ENCODE measurements at places on chromosomes 12 and 14. TPM values are rescaled to one million over a fixed set of nuclear protein-coding genes. Genes with fewer than 3 reads are reported as not detected.
A peak's percentile ranks its signal among the peaks of the same experiment; 100 is the strongest.

Gene PSMB5
- 68.3 TPM for total RNA-seq

DNA sequence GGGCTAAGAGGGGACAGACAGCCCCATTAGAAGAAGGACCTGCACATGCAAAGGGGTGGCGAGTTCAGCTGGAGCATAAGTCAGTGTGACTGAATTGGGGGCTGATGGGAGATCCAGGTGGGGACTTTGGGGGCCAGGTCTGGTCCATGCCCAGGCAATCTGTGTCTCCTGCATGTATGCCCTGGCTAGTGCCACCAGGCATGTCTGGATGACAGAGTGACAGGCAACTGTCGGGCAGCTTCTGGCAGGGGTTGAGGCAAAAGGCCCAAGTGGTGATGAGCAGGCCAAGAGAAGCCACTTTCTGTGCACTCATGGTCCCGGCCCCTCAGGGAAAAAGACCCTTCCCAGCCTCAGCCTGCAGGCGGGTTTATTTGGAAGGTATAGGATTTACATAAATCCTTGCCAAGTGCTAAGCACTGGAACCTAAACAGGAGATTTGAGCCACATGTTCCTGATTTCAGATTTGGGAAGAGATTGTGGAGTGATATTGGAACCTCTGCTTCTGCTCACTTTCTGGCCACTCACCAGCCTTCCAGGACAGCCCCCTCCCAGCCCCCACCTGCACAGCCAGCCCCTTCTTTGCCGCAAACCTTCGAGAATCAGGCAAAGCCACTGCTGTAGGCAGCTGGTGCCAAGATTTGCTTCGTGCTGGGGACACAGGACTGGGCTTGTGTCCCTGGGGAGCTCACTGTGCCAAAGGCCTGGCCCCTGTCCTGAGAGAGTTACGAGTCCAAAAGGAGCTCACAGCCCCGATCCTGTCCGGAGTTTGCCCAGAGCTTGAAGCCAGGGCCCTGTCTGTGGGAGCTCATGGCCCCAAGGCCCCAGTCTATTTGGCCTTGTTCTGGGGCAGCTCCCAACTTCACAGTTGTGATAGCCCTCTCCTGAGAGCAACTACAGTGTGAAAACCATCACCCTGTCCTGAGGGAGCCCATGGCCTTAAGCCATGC is 232.5 kb upstream of the RTL1 start:
- no peaks in the 10 kb centered on the region for H3K36me3 ChIP-seq
- H3K27me3 ChIP-seq = no peaks in the 10 kb centered on the region
- no peak overlapping the region for H3K27ac ChIP-seq
- no peaks in the 10 kb centered on the region for H3K4me1 ChIP-seq

Gene UNC79
- total RNA-seq = not detected

- no peak for DNase-seq
- no peaks in the 10 kb centered on the region for H3K4me1 ChIP-seq
- no peaks in the 10 kb centered on the region for H3K36me3 ChIP-seq
- no peak overlapping the region for H3K27ac ChIP-seq
- H3K4me3 ChIP-seq = no peak overlapping the region
- H3K27me3 ChIP-seq = peaks cover 3% of the 10 kb centered on the region
These were observed 41.1 kb downstream of the GLRX5 start for GRCh38 chr14:95575840-95576473.

Gene PTPRO
- total RNA-seq = 7.9 TPM

- no peaks in the 10 kb centered on the region for H3K36me3 ChIP-seq
- H3K27me3 ChIP-seq = no peaks in the 10 kb centered on the region
- no peak overlapping the region for H3K27ac ChIP-seq
- no peak overlapping the region for H3K4me3 ChIP-seq
- no peak for DNase-seq
- peaks cover 20% of the 10 kb centered on the region for H3K4me1 ChIP-seq
These were observed 2.7 kb upstream of the PACS2 start for GRCh38 chr14:105311838-105312237.

- H3K4me1 ChIP-seq = no peaks in the 10 kb centered on the region
- H3K27me3 ChIP-seq = no peaks in the 10 kb centered on the region
- DNase-seq = no peak
- H3K36me3 ChIP-seq = no peaks in the 10 kb centered on the region
- H3K27ac ChIP-seq = no peak overlapping the region
- H3K4me3 ChIP-seq = no peak overlapping the region
These were observed 98.0 kb downstream of the GCH1 start for GRCh38 chr14:54804538-54805041.

- H3K27ac ChIP-seq = no peak overlapping the region
- no peaks in the 10 kb centered on the region for H3K27me3 ChIP-seq
- no peak overlapping the region for H3K4me3 ChIP-seq
- no peaks in the 10 kb centered on the region for H3K4me1 ChIP-seq
- no peak for DNase-seq
These were observed 9.9 kb downstream of the TUNAR start for GRCh38 chr14:95886366-95887056.

Gene NYNRIN
- total RNA-seq = 9.1 TPM

Gene GUCY2C
- 69.4 TPM for total RNA-seq

Gene PPP2R5E
- total RNA-seq = 29.9 TPM

- H3K27ac ChIP-seq = peak overlapping the region; percentile 21
- peaks cover 6% of the 10 kb centered on the region for H3K4me1 ChIP-seq
- DNase-seq = no peak
- no peaks in the 10 kb centered on the region for H3K36me3 ChIP-seq
- peaks cover 78% of the 10 kb centered on the region for H3K27me3 ChIP-seq
These were observed 68.4 kb downstream of the ANO6 start for GRCh38 chr12:45284096-45284901.

Gene ESPL1
- 31.8 TPM for total RNA-seq

- no peaks in the 10 kb centered on the region for H3K36me3 ChIP-seq
- H3K27me3 ChIP-seq = no peaks in the 10 kb centered on the region
- H3K27ac ChIP-seq = no peak overlapping the region
- no peak overlapping the region for H3K4me3 ChIP-seq
- peak; percentile 37 for DNase-seq
These were observed 114.8 kb upstream of the FUT8 start for GRCh38 chr14:65297744-65298143.

Gene IFNG
- not detected for total RNA-seq

- peaks cover 5% of the 10 kb centered on the region for H3K27me3 ChIP-seq
- H3K4me3 ChIP-seq = peak within 1 kb of the TSS; percentile 79
- peak within 1 kb of the TSS; percentile 72 for H3K27ac ChIP-seq
These were observed at the start of gene BCL7A for GRCh38 chr12:122021822-122022392. BCL7A (plus strand) TSS chr12:122021884; CDS start chr12:122022092, 208 bp downstream.

DNA sequence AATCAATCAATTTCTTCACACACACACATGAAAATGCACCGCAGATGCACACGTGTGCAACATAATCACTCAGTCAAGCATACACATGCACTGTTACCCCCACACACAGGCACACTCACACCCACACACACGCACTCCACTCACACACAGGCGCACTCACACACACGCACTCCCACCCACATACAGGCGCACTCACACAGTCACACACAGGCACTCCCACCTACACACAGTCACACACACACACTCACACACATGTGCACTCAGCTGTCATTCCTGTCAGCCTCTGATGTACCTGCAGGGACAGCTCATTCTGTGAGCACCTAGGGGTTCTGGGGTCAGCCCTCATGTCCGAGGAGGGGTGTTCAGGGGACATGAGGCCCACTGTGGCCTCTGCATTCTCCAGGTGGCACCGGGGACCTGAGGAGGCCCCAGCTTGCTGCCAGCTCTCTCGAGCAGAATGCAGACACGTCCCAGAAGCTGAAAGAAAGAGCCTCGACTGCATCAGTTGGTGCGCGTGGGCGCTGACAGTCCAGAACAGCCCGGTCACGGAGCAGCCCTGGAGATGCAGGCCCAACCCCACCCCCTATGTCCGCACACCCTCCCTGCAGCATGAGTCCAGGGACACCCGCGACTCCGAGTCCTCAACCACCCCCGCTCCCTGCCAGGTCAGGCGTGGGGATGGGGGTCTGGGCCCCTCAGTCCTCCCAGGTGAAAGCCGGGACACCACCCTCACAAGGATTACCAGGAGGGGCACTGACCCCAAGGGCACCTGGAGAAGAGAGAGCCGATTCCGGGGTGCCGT is 69.3 kb downstream of the NOC4L start:
- H3K27ac ChIP-seq = no peak overlapping the region
- no peaks in the 10 kb centered on the region for H3K36me3 ChIP-seq

GRCh38 chr12:5403411-5403810 is 28.5 kb upstream of the NTF3 start:
- H3K4me1 ChIP-seq = no peaks in the 10 kb centered on the region
- no peaks in the 10 kb centered on the region for H3K27me3 ChIP-seq
- H3K27ac ChIP-seq = no peak overlapping the region
- no peaks in the 10 kb centered on the region for H3K36me3 ChIP-seq

DNA sequence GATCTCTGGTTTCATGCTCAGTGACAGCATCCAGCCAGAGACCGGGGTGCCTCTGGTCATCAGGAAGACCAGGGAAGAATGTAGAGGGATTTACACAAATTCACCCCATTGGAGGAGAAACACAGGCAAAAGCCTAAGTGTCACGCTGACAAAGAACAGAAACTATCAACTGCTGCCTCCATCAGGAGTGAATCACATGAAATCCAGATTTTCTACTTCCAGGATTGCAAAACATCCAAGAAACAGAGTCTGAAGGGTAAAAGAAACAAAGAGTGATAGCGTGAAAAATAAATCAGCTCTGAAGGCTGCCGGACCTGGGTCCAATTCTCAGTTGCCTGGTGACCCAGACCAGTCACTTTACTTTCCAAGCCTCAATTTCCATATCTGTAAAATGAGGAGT is 136.1 kb upstream of the MAP1LC3B2 start:
- no peak overlapping the region for H3K27ac ChIP-seq

DNA sequence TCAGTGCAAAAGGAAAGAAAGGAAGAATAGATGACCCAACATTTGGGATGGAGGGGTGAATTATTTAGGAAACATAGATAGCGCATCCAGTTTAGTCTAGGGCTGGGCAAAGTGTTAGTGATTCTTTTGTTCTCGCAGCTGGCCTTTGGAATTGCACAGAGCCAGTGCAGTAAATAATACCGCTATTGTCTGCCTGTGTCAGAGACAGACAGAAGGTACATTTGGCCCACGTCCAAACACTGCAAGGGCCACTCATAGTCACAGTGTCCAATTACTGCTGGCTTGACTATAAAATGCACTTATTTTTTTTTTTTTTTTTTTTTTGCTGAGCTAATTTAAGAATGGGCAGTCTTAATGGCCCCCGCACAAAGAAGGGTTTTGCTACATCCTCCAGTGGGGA is 638.6 kb downstream of the BCL11B start:
- no peaks in the 10 kb centered on the region for H3K36me3 ChIP-seq
- H3K4me1 ChIP-seq = no peaks in the 10 kb centered on the region
- H3K27ac ChIP-seq = no peak overlapping the region
- peak; percentile 8 for DNase-seq

DNA sequence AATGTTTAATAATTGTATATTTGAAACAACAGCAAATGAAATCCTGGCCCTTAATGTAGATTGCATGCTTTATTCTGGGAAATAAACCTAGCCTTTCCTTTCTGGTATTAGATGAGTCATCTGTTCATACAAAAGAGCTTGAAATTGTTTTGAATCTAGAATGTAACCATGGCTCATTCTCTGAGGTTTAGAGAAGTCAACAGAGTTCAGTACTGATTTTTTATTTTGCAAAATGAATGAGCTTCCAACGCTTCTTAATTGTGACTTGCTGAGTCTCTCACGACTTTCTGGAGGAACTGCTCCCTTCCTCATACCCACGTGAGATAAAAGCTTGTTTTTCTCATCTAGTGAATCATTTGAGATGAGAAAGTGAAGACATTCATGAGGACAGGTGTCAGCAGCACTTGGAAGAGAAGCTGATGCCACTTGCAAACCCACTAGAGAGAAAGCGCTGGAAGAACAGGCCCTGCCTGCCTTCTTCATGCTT is 509.6 kb downstream of the VRK1 start:
- DNase-seq = no peak
- no peaks in the 10 kb centered on the region for H3K27me3 ChIP-seq
- H3K4me1 ChIP-seq = no peaks in the 10 kb centered on the region

Gene PRDM4
- 42.9 TPM for total RNA-seq

DNA sequence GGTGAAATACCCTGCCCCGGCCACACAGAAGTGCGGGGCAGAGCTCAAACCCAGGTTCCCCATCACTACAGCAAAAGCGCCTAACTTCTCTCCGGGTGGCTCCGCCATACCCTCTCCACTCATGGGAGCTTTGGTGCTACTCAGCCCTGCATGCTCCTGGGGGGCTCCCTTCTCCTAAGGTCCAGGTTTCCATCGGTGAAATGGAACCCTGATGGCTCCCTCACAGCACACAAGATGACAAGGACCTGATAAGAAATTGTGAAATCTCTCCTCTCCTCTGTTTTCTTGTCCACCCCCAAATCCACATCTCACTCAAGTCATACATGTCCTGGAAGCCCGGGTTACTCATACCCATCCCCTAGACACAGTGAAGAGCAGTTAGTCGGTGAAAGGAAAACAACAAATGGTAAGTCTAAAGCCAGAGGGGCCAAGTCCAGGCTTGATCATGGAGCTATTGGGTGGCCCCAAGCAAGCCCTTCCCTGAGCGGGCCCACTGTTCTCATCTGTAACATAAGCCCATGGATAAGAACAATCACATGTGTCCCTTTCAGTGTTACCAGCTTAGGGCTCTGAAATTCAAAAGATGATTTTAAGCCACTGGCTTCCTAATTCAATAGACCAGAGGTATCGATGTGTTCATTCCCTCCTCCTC is 317.5 kb downstream of the BCL11B start:
- no peaks in the 10 kb centered on the region for H3K4me1 ChIP-seq
- H3K4me3 ChIP-seq = no peak overlapping the region
- no peaks in the 10 kb centered on the region for H3K27me3 ChIP-seq
- no peak overlapping the region for H3K27ac ChIP-seq
- H3K36me3 ChIP-seq = no peaks in the 10 kb centered on the region

DNA sequence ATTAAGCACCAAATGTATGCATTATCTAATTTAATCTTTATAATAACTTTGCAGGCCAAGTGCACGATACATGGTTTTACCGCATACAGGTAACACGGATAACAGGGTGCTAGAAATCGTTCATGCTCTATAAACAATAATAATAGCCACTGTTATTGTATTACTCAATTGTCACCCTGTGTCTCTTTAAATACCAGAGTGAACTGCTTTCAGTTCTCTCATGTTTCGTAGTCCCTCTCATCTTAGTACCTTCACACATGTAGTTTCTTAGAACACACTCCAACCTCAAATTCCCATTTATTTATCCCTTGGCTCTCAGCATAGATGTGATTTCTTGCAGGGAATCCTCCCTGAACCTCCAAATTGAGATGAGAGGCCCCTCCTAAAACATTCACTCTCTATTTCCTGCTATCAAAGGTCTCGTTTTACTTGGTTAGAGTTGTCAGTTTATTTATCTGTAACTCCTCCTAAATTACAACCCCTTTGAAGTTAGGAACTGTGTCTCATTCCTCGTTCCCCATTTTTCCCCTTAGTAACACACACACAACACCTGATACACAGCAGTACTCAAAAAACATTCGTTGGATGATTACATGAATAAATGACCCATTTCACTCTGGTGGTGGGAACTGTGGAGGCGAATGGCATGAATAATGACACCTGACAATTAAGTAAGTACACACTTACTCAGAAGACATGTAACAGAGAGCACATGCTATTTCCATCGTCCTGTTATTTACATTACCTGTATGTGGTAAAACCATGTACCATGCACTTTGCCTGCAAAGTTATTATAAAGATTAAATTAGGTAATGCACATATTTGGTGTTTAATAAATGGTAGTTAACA is 134.6 kb downstream of the BTG1 start:
- no peak for DNase-seq
- H3K4me3 ChIP-seq = no peak overlapping the region
- H3K36me3 ChIP-seq = no peaks in the 10 kb centered on the region
- no peaks in the 10 kb centered on the region for H3K27me3 ChIP-seq
- H3K4me1 ChIP-seq = no peaks in the 10 kb centered on the region
- H3K27ac ChIP-seq = no peak overlapping the region

Gene HPD
- not detected for total RNA-seq

Gene MYF6
- total RNA-seq = not detected

- DNase-seq = no peak
- H3K27ac ChIP-seq = no peak overlapping the region
- no peaks in the 10 kb centered on the region for H3K27me3 ChIP-seq
These were observed 360.4 kb downstream of the PCNX1 start for GRCh38 chr14:71267691-71268090.
